ENCODE measurements at places on chromosomes 6 and 20.

DNA sequence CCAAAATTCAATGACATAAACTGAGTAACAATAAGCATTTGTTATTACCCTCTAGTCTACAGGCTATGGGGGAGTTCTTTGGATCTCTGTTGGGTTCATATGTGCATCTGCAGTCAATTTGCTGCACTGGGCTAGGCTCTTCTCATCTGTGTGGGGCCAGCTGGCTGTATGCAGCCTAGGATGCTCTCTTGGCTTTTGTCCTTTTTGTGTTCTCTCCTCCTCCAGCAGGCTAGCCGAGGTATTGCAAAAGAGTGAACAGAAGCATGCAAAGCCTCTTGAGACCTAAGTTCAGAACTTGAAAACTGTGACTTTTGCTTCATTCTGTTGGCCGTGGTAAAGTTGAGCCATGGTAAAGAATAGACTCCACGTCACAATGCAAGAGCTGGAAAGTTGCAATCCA, 62.8 kb upstream of the FOXO3 start:
- DNase-seq: no peak

- DNase-seq: no peak
Observed at GRCh38 chr6:133191323-133191722, 49.8 kb upstream of the EYA4 start.

DNA sequence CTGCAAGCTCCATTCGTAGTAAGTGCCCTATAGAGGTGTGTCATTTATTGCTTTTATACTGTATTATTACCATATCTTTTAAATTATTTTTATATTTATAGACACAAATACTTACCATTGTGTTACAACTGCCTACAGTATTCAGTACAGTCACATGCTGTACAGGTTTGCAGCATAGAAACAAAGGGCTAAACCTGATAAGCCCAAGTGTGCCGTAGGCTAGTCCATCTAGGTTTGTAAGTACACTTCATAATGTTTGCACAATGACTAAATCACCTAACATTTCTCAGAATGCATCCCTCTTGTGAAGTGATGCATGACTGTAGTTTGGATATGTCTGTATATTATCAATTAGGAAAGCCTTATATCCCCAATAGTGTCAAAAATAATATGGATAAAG, 122.8 kb downstream of the CLVS2 start:
- no peak for DNase-seq

GRCh38 chr6:32406857-32407256, at the start of gene BTNL2:
BTNL2 (minus strand) TSS chr6:32407181; CDS start chr6:32407123, 58 bp downstream.
- no peak for DNase-seq

DNA sequence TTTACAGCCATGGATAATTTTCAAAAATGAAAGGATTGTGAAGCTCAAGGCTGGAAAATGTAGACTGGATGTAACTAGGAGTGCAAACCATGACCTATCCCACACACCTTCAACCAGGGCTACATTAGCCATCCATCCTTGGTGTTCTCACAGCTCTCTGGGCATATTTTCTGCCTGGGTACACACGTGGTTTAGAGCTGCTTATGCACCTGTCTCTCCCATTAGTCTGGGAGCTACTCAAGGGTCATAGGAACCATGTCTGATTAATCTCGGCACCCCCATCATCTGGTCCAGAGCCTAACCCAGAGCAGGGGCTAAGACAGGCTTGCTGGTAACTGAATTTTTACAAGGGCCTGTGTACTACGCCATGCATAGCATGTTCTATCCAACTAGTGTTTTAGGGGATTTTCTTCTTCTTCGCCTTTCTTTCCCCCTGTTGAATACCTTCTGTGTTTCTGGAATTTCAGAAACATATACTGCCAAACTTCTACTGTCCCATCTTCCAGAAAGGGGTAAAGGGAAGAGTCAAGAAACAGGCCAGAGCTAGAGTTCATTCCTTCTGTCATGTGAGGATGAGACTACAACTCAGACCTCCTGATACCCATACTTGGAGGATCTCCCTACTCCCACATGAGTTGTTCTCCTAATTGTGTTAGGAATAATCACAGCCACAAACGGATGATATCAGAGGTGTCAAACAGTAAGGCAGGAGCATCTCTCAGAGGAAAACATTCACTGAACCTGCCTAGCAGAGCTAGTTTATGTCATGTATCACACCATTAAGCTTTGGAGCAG, 25.4 kb upstream of the FAM83C start:
- no peak for DNase-seq

- DNase-seq: no peak
Observed at GRCh38 chr6:72425003-72425681, 196.7 kb upstream of the KCNQ5 start.

DNA sequence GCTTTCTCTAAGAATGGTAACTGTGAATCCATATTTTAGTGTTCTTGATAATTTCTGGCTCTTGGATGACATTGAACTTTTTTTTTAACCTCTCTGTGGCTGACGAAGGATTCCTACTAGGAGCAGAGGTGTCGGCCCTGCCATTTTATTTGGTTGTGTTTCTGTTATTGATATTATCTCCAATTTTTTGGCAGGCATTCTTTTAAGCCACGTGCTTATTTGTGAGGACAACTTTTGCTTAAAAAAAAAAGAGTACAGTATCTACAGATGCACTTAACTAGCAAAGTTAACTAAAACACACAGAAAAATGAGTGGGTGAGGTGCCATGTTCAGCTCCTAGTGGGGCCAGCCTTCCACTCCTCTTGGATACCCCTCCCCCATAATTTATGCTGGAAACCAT, 1.1 kb downstream of the FANCE start:
- no peak for DNase-seq

DNA sequence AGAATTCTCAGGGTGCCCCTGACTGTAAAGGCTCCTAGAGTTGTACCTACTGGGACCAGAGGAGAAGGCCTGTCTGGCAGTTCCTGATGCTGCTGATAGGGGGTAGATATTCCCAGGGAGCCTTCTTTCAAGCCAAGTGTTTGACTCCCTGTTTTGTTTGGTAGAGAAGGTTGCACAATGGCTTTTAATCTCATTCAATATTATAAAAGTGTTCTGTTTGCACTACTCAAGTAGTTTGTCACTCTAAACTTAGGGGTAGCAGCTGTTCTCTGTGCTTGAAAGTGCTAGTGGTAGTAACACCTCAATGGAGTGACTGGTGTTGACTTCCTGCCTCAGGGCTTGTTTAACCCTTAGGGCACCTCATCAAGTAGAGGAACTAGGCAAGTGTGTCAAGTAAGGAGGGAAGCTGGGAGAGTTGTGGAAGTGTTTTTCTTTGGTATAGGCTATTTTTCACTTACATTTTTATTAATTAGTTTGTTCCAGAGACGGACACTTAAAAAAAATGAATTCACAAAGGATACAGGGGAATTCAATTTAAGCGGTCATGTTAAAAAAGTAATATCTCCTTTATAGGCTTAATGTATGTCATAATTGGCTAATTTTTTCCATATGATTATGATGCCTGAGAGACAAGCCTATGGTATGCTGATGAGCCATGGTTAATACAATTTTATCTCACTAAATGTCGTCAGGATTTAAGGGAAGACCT, 38.1 kb downstream of the BICRAL start:
- DNase-seq: no peak

GRCh38 chr6:90082847-90083246, 188.6 kb downstream of the GJA10 start:
- DNase-seq: no peak

DNA sequence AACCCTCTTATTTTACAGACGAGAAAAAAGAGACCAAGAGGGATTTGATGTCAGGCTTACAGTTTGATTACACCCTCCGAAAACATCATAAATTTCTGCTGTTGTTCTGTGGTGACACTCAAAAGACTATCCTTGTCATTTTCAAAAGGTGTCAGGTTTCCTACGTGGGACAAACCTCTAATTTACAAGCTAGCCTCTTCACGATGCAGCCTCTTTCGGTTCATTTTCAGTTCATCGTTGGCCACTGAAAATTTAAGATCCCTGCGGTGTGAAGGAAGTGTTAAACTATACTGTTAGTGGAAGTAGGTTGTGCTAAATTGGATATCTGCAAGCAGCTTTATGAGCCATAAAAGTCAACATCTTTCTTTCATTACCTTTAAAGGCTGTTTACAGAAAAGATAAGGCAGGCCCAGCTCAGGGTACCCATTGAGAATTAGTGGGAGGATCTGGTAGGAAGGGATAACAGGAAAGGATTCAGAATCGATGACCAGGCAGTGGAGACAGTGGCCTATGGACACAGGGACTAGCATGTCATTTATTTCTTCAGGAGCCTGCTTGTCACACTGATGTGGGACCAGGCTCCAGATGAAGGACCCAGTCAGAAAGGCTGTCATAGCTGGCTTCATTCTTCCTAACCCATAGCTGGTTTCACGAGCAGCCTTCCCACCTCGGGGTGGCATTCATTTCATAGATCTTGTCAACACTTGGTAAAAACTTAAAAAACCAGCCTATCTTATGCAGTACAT, 329.1 kb upstream of the SOX4 start:
- no peak for DNase-seq

Measured in activated naive CD4-positive, alpha-beta T cell (primary cell).